ENCODE measurements at places on chromosomes 2 and 18.
A peak's percentile ranks its signal among the peaks of the same experiment; 100 is the strongest.

- DNase-seq = no peak
Measured at GRCh38 chr2:239471011-239471792, 70.4 kb upstream of the HDAC4 start.

DNA sequence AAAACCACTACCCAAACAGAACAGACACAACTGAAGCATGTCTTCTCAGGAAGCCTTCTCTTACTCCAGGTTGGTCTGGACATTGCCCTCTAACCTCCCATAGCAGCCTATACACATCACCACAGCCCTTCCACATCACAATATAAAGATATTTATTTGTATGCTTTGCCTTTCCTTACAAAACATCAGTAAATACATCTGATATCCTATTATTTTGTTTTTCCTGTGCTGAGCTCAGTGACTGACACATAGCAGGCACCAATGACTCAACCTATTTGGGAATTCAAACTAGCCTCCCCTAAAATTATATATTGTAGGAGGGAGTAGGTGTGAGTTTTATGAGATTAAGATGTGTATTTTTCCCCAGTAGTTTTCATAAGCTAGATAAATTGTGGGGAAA is 28.8 kb downstream of the SLC40A1 start:
- no peak for DNase-seq

DNA sequence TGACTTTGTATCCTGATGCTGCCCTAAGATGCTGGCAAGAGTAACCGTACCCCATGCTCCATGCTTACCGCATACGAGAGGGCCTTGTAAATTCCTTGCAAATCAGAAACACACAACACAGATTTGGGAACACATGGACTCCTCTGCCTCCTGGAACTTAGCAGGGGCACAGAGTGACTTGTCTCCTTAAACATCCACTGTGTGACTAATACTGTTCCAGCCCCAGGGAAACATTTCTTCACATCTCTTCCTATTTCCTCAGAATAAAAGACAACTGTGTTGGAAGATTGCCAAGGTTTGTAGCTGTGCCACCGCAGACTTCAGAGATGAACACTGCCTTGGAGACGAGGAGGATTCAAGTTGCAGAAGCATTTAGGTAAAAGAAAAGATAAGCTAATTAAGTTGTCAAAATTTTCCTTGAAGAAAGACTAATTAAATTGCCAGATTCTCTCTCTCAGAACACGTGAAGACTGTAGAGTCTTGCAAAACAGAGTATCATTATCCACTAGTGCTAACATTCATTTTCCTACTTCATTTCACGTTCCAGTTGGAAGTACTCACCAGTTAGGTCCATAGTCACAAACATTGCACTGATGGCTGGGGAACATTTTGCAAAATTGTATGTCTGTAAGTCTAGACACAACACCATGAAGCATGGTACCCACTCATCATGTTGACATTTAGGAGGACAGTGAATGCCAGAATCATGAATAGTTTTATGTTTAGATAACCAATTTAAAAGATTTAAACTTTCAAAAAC is 188.8 kb downstream of the TSN start:
- DNase-seq = peak; percentile 95

- DNase-seq = no peak
Measured at GRCh38 chr18:41060967-41061366, 894.1 kb upstream of the PIK3C3 start.

- DNase-seq = no peak
Measured at GRCh38 chr2:173654161-173654895, 299.7 kb downstream of the CDCA7 start.

DNA sequence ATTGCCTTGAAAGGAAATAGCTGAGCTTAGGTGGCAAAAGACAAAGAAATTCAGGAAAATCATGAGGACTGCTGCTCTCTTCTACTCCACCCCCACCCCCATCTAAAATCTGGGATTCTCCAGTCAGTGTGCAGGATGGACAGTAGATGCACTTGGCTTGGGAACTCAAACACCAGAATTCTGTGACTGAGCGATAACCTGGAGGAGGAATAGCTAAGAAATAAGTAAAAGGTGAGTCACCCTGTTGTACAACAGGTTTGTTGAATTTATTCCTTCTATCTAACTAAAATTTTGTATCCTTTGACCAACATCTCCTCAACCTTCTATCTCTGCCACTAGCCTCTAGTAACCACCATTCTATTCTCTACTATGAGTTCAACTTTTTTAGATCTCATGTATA is 1029.9 kb upstream of the ACVR2A start:
- no peak for DNase-seq

DNA sequence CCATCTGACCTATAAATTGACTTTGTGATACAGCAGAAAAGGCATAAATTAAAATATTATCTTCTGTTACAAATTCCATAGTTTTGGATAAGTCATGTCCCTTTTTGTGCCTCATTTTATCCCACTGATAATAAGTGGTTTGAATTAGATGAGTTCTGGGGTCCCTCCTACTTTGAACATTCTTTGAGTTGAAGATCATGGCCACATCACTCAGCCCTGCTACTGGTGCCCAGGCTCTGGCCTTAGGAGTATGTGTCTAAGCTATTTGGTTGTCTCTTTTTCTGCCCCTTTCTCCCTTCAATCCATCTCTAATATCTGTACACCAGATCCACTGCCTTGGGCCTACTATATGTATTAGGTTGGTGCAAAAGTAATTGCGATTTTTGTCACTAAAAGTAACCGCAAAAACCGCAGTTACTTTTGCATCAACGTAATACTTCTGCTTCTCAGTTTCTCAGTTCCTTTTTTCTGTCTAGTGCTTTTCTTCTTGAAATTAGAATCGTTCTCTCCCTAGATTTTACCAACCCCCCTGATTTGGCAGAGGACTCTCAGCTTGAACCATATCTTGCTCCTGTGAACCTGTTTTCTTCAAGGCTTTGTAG is 362.5 kb upstream of the TNP1 start:
- no peak for DNase-seq

DNA sequence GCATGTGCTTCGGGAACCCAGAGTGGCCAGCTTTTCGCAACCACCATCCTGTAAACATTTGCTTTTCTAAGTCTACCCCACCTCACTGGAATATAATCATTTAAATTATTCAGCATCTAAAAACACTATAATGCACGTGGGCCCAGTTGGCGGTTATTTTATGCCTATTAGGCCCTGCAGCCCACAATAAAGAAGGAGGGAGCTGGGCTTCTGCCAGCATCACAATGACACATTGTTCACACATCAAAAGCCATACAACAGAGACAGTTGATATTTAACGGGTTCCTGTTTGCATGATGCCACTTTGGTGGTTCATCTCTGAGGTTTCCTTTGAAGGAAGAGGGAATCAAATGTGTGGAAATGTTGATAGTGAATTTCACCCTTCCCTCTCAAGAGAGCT is 916.0 kb upstream of the CELF4 start:
- DNase-seq = no peak

DNA sequence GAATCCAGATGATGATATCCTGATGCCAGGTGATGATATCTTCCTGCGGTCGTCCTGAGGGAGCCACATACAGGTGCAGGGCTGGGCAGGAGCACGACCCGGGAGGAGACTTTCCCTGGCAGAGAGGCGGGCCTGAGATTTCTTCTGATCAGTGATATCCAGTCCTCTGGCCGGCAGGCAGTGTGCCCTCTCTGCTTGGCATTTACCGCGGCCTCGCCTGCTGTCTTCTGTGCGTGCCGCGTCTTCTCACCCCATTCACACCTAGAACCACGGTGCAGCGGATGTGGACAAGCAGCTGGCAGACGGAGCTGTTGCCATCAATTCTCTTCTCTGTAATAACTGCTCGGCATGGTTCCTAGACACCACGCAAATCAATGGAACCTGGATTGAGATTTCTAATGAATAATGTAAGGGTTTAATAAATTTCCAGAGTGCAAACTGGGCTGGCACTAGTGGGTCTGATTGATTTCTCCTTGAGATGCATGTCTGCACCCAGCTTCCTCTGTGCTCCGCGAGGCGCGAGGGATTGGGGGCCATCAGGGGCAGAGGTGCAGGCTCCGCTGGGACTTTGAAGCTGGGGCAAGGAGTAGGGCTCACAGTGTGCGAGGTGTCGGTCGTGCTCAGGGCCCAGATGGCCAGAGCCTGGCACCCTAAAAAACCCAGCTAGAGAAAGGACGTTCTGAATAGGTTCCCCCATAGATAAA is 208.9 kb upstream of the HDAC4 start:
- no peak for DNase-seq

DNA sequence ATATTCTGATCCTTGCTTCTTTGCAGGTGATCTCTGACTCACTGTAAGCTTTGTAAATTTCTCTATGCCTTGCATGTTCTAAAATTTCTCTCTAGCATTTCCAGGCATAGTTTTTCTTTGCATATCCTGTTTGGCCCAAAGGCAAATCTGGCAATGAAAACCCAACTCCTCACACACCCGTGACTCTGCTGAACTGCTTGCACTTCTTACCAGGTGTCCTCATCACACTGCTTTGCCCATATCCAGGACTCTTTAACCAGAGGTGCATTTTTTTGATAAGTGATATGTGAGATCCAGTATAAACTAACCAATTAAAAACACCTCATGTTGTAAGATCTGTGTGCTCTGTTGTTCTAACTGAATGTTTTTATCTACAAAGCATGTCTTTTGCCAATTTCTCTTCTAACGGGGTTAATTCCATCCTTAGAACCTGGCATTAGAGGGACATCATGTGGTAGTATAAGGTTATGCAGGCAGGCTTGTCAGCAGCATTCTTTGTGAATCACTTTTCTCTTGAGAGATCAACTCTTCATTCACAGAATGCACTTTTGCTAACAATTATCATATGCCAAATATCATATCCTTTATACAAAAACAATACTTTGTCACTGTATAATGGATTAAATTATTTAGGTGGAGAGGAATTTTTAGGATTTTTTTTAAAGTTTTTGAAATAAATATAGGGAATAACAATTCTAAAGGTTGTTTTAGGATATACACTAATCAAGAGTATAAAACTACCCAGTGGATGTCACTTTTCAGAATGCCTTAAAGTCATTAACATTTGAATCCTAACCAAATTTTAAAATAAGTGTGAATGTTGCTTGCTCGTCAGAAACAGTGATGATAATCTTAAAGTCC is 20.8 kb upstream of the TMX3 start:
- peak; percentile 82 for DNase-seq

DNA sequence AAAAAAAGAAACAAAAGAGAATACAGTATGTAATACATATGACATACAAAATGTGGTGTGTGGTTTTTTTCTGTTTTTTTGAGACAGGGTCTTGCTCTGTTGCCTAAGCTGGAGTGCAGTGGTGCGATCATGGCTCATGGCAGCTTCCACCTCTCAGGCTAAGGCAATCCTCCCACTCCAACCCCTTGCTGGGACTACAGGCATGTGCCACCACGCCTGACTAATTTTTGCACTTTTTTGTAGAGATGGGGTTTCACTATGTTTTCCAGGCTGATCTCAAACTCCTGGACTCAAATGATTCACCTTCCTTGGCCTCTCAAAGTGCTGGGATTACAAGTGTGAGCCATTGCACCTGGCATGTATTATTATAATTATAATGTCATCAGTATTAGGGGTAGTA is 38.9 kb downstream of the DHX57 start:
- no peak for DNase-seq

GRCh38 chr2:96957244-96957643 is 29.1 kb downstream of the FAM178B start:
- no peak for DNase-seq

DNA sequence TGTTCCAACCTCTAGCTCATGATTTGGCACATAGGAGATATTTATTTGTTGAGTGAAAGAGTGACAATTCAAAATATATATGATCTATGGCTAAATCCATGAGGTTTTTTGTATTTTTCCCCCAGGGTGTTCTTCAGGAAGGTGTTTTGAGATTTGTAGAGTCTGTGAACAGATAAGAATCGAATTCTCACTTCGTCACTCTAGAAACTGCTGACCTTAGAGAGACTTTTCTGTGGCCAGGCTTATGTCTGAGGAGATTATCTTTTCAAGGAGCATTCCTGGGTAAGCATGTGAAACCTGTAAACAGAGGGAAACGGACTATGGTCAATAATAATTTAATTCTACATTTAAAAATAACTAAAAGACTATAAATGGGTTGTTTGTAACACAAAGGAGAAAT is 849 bp upstream of the ITGB6 start:
- DNase-seq = no peak

DNA sequence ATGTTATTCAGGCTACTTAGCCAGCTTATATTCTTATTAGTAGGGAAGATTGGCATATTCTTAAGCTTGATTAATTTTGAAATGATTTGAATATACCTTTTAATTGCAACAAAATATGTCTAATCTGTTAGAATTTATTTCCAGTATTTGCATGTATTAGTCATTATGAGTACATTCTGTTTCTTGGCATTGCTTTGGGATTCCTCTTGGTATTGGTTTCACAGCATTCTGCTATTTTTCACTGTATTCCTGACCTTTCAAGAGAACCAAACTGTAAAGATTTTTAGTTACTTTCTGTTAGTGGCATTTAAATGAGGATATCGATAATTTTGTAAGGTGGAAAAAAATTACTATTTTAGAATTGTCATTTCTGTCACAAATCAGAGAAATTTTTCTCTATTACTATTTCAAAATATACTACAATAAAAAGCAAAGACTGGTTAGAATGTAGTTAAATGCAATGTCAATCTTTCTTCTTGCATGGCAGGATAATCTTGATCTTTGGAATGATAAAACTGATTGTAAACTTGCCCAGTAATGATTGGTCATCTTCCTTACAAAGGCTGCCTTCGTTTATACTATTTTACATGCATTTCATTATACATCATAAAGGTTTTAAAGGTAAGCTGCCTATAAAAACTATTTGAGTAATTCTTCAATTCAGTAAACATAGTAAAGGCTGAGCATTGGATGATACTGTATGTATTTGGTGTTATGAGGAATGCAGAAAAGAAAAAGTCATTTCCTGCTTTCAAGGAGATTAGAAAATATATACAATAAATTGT is 86.1 kb downstream of the SLC4A10 start:
- DNase-seq = peak; percentile 79

DNA sequence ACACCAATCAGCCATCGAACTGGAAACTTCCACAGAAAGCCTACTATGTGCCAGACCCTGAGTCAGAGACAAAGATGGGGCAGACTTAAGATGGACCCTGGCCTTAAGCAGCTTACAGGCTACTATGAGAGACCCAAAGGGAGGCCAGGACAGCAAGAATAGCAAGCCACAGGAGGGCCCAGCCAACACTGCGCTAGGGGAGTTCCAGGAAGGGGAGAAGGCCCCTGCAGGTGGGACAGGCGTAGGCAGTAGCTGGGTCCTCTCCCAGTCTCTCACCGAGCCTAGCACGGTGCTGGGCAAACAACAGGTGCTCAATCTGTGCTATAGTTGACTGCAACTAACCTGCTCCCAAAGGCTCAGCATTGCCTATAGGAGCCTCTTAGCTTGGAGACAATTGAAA is 136.2 kb downstream of the CLIP4 start:
- DNase-seq = no peak

DNA sequence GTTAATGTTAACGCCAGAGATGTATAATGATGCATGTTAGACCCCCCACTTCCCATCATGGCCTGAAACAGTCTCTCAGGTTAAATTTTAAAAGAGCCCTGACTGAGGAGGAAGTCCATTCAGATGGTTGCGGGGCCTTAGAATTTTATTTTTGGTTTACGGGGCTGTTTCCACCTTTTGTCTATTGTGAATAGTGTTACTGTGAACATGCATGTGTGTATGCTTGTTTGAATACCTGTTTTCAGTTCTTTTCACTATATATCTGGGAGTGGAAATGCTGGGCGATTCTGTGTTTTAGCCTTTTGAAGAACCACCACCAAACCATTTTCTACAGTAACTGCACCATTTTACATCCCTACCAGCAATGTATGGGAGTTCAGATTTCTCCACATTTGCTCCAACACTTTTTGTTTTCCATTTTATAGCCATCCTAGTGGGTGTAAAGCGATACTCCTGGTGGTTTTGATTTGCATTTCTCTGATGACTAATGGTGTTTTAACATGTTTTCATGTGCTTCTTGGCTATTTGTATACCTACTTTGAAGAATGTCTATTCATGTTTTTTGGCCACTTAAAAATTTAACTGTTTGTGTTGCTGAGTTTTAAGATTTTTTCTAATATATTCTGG is 133.0 kb downstream of the MYO3B start:
- no peak for DNase-seq

Measured in GM23248 (cell line).